ENCODE measurements at places on chromosomes 6 and 20.
A peak's percentile ranks its signal among the peaks of the same experiment; 100 is the strongest.

- DNase-seq = no peak
Observed at GRCh38 chr6:156131221-156131903, 645.8 kb upstream of the ARID1B start.

- DNase-seq = no peak
Observed at GRCh38 chr6:32244270-32244669, 20.4 kb upstream of the NOTCH4 start.

- no peak for DNase-seq
Observed at GRCh38 chr20:3101737-3102574, 17.4 kb upstream of the AVP start.

DNA sequence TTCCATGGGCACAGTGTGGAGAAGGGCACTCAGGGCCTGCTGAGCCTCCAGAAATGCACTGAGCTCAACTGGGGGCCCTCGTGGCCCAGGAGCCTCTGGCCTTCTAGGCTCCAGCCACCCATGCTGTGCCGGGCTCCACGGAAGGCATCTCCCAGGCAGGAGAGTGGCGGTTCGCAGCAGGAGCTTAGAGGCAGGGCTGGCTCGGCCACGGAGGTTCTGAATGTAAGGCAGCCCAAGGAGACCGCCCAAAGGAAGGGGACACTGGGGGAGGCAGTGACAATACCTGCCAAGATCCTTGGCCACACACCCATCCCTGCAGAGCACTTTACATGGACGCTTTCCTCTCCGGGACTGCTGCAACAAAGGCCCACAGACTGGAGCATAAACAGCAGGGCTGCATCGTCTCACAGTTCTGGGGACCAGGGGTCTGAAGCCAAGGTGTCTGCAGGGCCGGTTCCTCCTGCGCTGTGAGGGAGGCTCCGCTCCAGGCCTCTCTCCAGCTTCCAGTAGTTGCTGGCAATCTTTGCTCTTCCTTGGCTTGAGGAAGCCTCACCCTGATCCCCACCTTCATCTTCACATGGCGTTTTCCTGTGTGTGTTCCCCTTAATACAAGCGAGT is 128.2 kb upstream of the CDH4 start:
- DNase-seq = no peak

- DNase-seq = no peak
Observed at GRCh38 chr6:140427842-140428241, 1053.4 kb upstream of the CITED2 start.

GRCh38 chr6:10850728-10851127 is 12.4 kb upstream of the MAK start:
- DNase-seq = no peak

GRCh38 chr20:44938637-44939036 is 21.6 kb downstream of the TOMM34 start:
- DNase-seq = no peak

GRCh38 chr6:30192076-30192475 is 21.1 kb downstream of the TRIM26 start:
- no peak for DNase-seq

DNA sequence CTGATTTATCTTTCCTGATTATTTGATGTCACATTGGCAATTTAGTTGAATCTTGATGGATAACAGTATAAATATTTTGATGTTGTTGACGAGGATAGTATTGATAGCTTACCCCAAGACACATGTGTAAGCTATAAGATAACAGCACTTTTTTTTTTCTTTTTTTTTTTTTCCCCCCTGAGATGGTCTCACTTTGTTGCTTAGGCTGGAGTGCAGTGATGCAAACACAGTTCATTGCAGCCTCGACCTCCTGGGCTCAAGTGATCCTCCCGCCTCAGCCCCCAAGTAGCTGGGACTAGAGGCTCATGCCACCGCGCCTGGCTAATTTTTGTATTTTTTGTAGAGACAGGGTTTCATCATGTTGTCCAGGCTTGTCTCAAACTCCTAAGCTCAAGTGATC is 21.8 kb downstream of the MYO6 start:
- no peak for DNase-seq

DNA sequence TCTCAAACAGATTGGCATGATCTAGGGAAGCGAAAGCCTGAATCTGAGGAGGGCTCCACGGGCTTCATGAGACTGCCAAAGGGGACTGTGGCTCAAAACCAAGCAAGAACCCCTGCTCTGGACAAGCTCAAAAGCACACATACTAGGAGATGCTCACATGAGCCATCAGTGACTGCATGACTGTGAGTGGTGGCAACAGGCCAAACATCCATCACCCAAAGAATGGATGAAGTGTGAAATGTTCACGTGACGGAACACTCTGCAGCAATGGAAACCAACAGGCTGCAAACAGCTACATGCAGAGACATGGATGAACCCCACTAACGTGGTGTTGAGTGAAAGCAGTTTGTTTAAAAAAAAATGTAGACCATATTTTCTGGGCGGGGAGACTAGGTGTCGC is 136.3 kb downstream of the PREX1 start:
- peak; percentile 36 for DNase-seq

GRCh38 chr20:6055981-6056569 is 2.2 kb upstream of the LRRN4 start:
- DNase-seq = no peak

DNA sequence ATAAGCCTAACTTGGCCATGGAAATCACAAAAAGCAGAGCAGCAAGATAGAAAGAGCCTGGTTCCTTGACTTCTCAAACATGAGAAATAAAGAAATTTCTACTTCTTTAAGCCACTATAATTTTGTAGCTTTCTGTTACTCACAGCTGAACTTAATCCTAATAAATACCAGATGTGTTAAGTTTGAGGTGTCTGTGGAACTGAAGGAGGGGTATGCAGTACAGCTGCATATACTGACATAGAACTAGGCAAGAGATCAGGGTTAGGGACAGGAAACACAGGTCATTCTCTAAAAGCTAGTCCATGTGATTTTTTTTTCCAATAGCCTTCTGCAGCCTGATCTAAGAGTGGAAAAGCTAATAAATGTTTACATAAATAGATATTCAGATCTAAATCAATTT is 123.9 kb downstream of the COL12A1 start:
- DNase-seq = no peak

DNA sequence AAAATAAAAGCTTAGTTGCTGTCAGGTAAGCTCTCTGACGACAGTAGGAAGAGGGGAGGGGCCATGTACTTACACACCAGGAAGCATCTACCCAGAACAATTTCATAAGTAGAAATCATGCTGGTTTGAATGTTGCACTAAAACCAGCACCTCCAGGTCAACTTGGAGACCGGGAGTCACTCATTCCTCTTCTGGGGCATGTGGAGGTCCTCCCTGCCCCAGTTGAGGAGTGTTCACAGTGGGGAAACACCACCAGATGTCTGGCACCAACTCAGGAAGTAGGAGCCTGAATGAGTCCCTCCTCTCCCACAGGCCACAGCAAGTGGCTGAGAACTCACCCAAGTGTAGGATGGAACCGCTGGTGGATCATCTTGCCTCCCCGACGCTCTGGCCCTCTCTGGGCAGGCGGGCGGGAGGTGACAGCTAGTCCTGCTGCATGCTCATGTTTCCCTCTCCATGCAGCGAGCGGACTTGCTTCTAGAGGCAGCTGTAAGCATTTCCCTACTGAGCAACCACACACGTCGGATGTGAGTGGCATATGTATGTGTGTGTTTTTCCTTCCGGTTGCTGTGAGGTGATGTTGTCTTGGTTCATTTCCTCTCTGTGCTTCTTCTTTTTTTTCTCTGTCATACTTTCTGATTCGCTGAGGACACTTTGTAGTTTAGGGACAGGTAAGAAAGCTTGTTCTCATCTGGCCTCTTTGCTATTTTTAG is 149.5 kb upstream of the NEDD9 start:
- DNase-seq = no peak
